Upper lobe of left lung (tissue), 6 donors: ENCODE measurements at places on chromosomes 1 and 21. TPM values are rescaled to one million over a fixed set of nuclear protein-coding genes. Genes with fewer than 3 reads are reported as not detected.
A peak's percentile ranks its signal among the peaks of the same experiment; 100 is the strongest.

DNA sequence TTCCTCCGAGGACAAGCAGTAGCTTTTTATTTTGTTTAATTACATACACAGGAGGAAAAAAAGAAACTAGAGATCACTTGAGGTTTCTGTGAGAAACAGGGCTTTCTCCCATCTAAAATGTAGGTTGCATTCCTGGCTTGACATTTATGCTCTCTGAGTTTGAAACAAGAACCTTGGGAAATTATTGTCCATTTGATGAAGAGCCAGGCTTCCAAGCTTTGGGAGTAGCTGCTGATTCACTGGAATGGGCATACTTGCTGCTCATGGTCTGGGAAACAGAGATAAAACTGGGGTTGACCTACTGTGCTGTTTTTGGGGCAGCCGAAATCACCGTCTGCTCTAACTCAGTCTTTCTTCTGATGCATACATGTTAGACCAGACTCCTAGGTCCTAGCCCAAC is 165.4 kb downstream of the MIS18A start:
- DNase-seq = no peak

DNA sequence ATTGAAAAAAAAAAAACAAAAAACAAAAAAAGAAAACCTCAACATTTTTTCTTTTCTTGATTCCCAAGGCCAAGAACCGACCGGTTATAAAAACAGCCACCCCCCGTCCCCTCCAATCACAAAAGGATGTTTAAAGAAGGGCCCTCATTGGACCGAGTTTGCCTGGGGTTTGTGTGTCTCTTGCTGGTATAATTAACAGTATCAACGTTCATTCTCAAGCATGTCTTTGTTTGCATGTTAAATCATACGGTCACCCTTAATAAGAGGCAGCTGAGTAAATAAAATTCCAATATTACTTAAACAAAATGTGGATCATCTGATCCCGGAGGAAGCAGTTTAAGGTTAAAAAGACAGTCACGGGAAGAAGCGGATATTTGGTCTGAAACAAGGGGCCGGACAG is 201.1 kb downstream of the PRDM2 start:
- DNase-seq = no peak

TSPEAR gene
- total RNA-seq = not detected

DNA sequence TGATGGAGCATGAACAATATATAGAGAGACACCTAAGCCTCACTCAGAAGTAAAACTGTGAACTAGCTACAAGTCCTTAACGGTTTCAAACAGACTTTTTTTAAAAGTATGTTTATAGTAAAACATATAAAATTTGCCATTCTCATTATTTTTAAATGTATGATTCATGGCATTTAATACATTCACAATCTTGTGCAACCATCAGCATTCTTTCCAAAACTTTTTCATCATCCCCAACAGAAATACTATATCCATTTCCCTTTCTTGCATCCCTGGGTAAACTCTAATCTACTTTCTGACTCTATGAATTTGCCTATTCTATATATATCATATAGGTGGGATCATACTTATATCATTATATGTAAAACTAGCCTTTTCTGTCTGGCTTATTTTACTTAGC is 25.5 kb downstream of the EVI5 start:
- no peak for DNase-seq

- no peak for DNase-seq
These were observed 439.0 kb upstream of the PLXNA2 start for GRCh38 chr1:208683141-208683540.

DNA sequence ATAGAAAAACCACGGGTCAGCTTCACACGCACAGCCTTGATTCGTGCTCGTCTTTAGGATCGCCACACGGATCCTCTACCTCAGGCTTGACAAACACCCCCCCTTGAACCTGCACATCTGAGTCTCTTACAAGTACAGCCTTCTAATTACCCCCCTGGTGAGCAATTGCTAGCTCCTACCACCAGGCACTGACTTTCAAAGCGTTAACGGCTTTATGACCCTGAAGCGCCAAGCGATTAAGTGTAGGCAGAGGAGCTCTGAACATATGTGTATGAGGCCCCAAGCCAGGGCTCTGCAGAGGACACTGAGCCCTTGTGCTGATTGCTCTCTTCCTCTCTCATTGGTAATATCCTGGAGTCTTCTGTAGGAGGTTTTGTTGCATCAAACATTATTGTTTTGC is 55.7 kb upstream of the EPHA8 start:
- no peak for DNase-seq

SPRR2F gene
- total RNA-seq = not detected

DNA sequence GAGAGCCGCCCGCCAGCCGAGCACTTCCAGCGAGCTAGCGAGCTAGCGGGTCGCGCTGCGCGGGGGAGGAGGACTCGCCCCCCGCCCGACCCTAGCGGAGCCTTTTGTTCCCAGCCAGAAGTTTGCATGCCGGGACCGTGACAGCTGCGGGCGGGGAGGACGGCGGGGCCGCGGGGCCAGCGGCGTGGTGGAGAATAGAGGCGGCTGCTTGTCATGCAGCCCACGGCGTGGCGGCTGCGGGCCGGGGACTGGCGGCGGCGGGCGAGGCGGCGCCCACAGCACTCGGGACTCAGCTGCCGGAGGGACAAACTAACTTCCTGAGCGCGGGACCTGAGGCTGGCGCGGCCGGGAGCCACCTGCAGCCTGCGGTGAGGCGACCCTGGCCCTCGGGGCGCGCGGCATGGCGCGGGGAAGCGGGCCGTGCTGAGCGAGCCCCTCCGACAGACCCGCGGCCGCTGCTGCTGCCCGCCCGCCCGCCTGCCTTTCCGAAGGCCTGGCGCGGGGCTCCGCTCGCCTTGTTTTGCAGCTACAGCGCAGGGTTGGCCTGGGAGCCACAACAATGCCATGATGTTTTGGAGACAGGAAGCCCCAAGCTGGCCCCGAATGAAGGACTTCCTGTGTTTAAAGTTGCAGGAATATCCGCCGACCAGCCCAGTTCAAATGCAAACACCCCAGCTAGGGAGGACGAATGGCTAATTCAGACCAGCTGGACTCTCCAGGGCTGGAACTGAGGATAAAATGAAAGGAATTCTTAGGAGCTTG is 82.2 kb upstream of the BMP8A start:
- peak; percentile 47 for DNase-seq

GRCh38 chr1:180912801-180913565 is at the start of gene KIAA1614:
KIAA1614 (plus strand) TSS chr1:180912897; CDS start chr1:180913244, 347 bp downstream.
- peak; percentile 88 for DNase-seq

GJA9 gene
- not detected for total RNA-seq

- DNase-seq = no peak
These were observed 42.2 kb downstream of the SLC37A1 start for GRCh38 chr21:42555756-42556438.

GRCh38 chr1:155051342-155051776 is 243 bp downstream of the ADAM15 start:
- DNase-seq = no peak

- no peak for DNase-seq
These were observed 33.1 kb upstream of the ZNF644 start for GRCh38 chr1:91054780-91055481.
